Activated CD4-positive, CD25-positive, alpha-beta regulatory T cell (primary cell): ENCODE measurements at places on chromosomes 1 and 21.

GRCh38 chr1:116150368-116150767, 39.2 kb downstream of the MAB21L3 start:
- no peak for DNase-seq

DNA sequence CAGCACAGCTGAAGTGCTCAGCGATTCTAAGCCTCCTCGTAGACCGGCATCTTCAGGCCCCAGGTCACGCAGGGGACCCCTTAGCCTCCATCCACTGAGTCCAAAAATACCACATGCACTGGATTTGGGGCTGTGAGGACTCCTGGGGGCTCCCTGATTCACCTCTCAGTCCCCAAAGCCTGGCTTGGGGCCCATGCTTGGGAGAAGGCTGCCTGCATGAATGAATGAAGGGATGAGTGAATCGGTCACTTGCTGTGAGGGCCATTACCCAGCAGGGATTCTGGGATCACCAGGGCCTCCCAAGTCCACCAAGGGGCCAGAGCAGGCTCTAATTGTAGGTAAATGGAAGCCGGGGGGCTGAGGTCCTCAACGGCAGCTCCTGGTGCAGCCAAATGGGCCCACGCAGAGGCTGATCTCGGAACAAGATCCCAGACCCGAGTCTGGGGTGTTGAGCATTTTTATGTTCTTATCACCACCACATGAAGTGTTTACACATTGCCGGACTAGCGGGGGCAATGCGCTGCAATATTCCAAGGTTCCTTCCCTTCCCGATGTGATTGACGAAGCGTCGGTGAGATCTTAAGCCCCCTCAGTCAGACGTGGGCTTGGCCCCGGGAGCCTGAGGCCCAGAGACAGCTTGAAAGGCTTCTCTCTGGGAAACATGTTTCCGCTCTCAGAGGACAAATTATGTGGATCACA, 13.6 kb upstream of the ARHGEF16 start:
- DNase-seq, result no peak

DNA sequence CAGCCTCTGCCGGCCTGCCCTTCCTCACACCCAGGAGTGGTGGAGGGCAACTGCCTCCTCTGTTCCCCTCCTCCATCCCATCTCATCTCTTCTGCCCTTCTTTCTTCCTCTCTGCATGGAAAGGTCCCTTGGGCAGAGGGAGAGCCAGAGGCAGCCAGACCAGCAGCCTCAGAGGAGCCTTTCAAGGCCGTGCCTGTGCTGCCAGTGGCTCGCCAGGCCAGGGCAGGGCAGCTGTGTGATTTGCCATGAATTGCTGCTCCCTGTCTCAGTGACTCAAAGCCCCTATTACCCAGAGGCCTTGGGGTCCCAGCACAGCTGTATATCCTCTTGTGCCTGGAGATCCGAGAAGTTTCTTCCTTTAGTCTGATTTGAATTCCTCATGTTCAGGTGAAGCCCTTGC, 21.9 kb downstream of the TMCC2 start:
- DNase-seq, result no peak

GRCh38 chr1:242147096-242147976, 148.4 kb upstream of the MAP1LC3C start:
- DNase-seq, result no peak

DNA sequence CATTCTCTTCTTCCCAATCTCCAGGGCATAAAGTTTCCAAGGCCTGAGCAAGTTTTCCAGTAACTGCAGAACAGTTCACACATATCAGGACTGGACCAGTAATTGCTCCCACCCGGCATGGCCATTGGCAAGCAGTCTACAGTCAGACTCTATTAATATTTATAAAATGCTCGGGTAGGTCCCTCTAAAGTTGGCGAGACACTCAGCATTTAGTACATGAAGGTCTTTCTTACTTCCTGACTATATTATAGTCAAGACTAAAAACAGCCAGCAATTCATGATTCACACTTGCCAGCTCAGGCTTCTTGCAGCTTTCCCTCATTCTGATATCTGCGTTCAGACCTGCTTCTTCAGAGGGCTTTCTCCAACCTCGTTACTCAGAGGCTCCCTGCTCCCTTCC, 25.4 kb downstream of the GADD45A start:
- DNase-seq, result no peak
